ENCODE measurements at places on chromosomes 2 and 18. TPM values are rescaled to one million over a fixed set of nuclear protein-coding genes. Genes with fewer than 3 reads are reported as not detected.
A peak's percentile ranks its signal among the peaks of the same experiment; 100 is the strongest.

DNA sequence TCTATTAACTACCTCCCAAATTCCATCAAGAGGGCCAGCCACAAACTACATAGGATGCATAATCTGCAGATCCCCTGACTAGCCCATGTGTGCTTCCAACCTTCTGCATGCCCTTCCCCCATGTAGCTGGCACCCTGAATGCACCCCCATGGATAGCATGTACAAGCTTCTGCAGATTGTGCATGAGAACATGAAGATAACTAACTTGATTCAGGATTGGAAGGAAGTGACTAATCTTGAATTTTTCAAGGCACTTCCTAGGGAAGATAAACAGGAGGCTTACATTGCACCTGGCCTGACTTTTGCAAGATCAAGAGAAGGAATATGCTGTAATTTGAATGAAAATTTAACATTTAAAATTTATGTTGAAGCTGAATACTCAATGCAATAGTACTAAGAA, 66.7 kb downstream of the CDC42EP3 start:
- DNase-seq = no peak

DNA sequence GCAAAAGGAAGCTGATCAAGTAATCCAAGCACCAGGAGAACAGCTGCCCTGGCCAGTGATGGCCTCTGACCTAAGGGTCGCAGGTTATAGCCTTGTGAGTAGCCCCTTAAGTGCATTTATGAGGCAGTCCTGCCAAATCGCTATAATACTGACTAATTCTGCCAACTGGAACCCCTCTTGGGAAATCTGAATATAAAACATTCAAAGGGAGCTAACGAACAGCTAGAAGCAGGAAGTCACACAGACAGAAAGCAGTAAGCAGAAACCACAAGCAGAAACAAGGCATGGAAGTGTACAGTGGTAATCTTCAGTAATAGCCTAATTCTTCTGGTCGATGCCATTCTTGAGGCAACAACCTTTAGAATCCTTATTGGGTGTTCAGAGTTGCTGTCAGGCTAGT, 521.3 kb downstream of the METTL4 start:
- no peak for DNase-seq

GRCh38 chr2:49069829-49070228, 84.5 kb downstream of the FSHR start:
- DNase-seq = no peak

DNA sequence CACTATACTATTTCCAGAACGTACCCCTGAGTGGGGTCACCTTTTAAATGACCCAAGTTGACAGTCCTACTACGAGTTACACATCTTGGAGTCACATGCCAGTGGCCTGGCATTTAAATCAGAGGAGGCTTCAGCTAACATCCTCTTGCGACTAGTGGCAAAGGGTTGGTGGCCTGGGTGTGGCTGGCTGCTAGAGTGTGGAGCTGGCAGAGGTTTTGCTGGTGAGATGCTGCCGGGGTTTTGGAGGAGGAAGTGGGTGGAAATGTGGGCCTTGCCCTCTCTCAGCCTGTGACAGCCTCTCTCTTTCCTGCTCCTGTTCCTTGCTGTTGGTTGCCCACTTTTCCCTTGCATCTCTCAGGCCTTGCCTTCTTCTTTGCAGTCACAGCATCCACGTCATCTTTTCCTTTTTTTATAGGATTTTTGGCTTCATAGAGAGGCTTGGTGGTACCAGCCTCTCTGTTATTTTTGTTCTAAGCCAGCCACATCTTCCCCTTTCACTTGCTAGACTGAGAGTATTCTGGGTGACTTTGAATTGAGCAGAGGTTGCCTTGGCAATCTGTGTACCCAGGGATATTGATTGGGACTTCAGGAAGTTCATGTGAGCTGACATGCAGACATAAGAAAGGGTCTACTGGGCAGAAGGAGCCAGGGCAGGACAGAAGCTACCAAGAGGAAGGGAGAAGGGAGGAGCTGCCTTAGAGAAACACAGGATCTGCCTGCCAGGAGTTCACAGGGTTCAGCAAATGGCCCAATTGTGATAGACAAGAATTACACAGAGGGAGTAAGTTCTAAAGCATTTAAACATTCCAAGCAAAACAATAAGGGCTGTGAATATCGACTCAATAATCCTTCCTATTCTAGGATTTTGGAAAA, 55.4 kb downstream of the CDC42EP3 start:
- DNase-seq = peak; percentile 86

- DNase-seq = no peak
Measured at GRCh38 chr2:134232868-134233727, 20.8 kb upstream of the MGAT5 start.

GRCh38 chr18:58135183-58135641, 91.2 kb downstream of the NEDD4L start:
- DNase-seq = peak; percentile 48

GRCh38 chr2:3059141-3059925, 318.3 kb downstream of the EIPR1 start:
- no peak for DNase-seq

Gene GAD1
- total RNA-seq = 1.6 TPM

GRCh38 chr2:190563109-190563508, 28.6 kb upstream of the NEMP2 start:
- no peak for DNase-seq

GRCh38 chr2:36572054-36572718, 25.8 kb downstream of the FEZ2 start:
- DNase-seq = no peak

- DNase-seq = no peak
Measured at GRCh38 chr18:5601188-5601624, 57.4 kb upstream of the EPB41L3 start.

DNA sequence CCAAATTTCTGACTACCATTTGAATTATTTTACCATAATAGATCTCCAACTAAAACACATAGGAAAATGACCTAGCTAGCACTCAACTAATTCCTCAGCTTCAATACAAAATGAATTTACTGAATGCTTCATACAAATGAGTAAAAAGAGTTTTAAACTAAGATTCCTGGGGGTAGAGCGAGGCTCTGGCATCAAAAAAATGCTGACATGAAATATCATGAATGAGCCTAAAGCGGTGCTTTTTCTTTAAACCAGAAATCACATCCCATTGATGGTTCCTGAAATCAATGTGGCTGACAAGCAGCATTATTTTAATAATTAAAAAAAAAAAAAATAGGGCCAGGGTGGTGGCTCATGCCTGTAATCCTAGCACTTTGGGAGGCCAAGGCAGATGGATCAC, 32.1 kb downstream of the WDR33 start:
- no peak for DNase-seq

DNA sequence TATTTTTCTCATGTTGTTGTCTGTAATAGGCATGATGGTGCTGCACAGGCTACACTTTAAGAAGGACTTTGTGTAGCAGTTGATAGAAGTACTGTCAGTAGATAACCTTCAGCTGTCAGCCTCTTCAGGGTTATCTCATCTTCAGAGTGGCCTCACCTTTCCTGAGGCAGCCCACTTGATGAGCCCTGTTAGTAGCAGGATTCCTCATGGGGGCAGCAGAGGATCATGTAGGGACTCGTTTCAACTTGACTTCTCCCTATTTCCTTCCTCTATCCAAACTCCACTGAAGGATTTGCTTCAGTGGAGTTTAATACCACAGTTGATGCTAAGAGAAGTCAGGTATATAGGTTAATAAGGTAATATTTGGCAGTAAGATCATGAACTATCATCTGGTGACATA, 530.3 kb upstream of the FSIP2 start:
- DNase-seq = no peak

DNA sequence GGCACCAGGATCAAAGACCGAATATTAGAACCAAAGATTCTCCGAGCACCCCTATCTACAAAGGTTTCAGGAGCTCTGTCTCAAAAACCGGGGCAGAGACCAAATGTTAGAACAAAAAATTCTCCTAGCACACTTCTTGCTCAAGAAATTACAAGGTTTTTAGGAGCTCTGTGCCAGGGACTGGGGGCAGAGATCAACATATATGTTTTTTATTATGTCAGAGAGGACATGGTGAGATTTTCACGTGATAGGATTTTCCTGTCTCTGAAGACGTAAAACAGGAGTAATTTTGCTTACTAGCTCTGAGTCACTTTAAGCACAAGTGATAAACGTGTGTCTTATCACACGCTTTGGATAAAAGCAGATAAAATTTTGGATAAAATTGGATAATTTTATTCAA, 34.8 kb upstream of the ODC1 start:
- no peak for DNase-seq

DNA sequence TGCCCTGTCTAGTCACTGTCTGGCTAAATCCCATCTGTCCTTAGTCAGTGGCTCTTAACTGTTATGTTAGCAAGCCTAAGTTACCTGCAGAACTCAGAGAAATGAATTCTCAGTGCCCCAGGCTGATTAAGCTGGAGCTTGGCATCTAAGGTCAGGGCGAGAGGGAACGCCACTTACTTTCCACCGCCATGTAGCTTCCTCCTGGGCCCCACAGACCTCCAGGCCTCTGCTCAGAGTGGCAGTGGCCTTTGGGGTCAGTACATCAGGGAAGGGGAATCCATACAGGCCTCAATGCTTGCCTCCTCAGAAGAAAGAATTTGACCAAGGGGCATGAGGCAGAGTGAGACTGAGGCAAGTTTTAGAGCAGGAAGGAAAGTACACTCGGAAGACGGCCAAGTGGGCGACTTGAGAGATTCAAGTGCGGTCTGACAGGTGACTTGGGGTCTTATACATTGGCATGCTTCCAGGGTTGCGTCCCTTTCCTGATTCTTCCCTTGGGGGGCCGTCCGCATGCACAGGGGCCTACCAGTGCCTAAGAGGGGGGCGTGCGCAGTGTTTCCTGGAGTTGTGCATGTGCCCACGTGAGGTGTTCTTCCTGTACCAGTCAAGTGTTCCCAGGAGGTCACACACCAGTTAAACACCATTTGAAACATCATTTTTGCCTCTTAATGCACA, 64.1 kb downstream of the EMILIN2 start:
- no peak for DNase-seq

GRCh38 chr18:74284980-74285355, 6.8 kb downstream of the CYB5A start:
- no peak for DNase-seq

Gene FAM168B
- 51.8 TPM for total RNA-seq

- DNase-seq = no peak
Measured at GRCh38 chr2:101841679-101842327, 144.3 kb downstream of the MAP4K4 start.

Gene FIGN
- total RNA-seq = not detected

Gene POLE4
- total RNA-seq = 45.7 TPM

DNA sequence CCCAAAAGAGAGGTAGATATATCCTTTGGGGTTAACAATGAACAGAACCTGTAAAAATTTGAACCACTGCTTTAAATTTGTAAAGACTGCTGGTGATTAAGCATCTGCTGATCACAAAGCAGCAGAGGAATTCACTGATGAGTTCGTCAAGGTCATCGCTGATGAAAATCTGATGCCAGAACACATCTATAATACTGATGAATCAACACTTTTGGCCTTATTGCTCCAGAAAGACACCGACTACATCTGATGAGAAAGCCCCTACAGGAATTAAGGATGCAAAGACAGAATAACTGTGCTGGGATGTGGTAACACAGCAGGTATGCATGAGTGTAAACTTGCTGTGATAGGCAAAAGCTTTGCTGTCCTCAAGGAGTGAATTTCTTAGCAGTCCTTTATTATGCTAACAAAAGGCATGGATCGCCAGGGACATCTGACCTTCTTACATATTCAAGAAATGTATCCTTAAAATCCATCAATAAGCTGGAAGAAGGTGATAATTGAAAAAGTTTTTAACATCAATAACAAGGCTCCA, 30.5 kb upstream of the SGPP2 start:
- DNase-seq = no peak

Gene SCN7A
- not detected for total RNA-seq

- no peak for DNase-seq
Measured at GRCh38 chr2:153871231-153872221, at the start of gene GALNT13. Gene GALNT13 (plus strand): TSS chr2:153871922.

- DNase-seq = no peak
Measured at GRCh38 chr18:33291539-33291938, 149.0 kb downstream of the CCDC178 start.

DNA sequence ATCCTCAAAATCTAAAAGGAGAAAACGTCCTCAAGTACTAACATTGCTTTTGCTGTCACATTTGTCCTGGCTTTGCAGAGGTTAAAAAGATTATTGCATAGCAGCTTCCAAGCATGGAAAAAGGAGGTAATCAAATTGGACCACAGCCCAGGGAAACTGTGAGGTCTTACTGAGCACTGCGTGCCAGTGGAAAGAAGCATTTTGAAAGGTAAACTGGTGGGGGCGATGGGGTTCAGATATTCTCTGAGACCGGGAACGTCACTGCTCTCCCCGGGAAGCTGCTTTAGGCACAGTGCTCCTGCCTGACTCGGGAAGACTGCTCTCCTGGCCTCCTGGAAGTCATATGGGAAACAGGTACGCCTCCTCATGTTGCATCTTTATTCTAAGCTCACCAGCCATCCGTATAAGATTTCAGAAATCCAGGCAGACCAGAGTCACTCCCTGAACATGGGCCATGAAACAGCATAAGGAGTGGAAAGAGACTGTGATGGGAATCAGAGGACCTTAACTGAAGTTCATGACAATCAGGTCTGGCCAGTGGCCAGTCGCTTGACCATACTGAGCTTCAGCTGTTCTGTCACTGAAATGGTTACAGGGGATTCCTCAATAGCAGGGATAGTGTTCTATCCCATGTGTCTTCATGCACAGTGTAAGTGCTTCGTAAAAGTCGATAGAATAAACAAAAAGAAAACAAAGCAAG, 284.1 kb downstream of the TRIB2 start:
- no peak for DNase-seq

Gene LAMA1
- not detected for total RNA-seq

Gene DUSP28
- 8.1 TPM for total RNA-seq

DNA sequence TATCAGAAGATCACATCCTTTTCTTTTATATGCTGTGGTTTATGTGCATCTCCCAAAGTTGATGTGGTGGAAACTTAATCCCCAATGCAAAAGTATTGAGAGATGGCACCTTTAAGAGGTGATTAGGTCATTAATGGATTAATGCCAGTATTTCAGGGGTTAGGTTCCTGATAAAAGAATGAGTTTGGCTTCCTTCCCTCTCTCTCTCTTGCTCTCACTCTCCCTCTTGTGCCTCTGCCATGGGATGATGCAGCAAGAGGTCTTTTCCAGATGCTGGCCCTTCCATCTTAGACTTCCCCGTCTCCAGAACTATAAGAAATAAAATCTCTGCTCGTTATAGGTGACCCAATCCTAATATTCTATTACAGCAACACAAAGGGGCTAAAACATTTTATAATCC, 85.0 kb downstream of the TTC27 start:
- no peak for DNase-seq

Gene TGIF1
- 8.2 TPM for total RNA-seq

DNA sequence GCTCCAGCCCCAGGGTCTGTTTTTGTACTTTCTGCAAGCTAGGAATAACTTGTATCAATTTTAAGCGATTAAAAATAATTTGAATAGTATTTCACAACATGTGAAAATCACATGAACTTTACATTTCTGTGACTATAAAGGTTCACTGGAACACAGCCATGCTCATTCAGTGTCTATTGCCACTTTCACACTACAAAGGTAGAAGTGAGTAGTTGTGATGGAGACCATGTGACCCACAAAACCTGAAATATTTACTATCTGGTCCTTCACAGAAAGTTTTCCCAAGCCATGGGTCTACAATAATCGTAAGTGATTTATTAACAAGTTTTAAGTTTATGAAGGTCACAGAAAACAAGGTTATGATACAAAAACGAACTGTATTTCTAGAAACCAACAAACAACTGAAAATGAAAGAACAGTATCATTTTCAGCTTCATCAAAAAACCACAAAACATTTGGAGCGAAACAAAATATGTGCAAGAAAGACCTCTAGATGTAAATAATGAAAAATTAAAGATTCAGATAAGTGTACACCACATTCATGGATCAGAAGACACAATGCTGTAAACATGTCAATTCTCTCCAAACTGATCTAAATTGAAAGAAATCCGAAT, 68.9 kb upstream of the DNER start:
- DNase-seq = no peak
